Adrenal gland (tissue), 19 donors: ENCODE measurements at places on chromosomes 12 and 14. TPM values are rescaled to one million over a fixed set of nuclear protein-coding genes. Genes with fewer than 3 reads are reported as not detected.

GRCh38 chr14:99173086-99173485 is 98.9 kb downstream of the BCL11B start:
- no peak for DNase-seq

GRCh38 chr12:104649921-104650320 is 193.2 kb downstream of the CHST11 start:
- no peak for DNase-seq

DNA sequence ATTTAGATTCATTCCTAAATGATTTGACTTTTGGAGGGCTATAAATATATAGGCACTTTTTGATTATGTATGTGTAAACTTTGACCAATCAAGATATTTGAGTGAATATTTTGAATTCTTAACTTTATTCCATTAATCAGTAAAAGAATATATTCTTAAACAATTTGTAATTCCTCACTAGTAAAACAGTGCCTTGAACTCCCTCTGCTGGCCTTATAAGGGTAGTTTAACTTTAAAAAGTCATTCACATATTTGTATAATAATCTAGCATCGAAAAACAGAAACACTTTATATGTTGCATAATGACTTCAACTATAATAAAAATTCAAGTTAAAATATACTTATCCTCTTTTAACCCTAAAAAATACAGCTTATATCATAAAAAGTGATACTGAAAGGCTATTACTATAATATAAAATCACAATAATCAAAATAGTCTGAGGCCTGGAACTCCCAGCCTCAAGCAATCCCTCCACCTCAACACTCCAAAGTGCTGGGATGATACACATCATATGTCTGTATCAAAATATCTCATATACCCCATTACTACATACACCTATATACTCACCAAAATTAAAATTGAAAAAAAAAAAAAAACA is 31.2 kb downstream of the CCDC59 start:
- DNase-seq = no peak

- DNase-seq = peak; percentile 33
Observed at GRCh38 chr14:77375973-77376770, 722 bp downstream of the TMED8 start.

DNA sequence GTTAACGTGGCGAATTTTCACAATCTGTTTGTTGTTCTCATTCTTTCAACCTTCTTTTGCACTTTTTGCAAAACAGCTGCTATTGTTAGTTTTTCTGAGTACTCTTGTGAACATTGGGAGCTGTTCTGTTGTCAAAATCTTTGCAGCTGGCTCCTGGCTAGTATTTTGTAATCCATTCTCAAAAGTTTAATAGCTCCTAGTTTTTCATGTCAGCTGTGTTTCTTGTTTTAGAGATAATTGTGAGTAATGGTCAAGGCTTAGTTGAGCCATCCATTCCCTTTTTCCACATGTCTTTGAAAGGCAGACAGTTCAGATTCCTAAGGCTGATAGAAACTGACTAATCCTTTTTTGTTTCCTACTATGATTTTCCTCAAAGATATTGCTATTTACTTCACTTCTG is 39.1 kb upstream of the CRADD start:
- no peak for DNase-seq

- no peak for DNase-seq
Observed at GRCh38 chr12:120599672-120600552, 18.7 kb upstream of the POP5 start.

DNA sequence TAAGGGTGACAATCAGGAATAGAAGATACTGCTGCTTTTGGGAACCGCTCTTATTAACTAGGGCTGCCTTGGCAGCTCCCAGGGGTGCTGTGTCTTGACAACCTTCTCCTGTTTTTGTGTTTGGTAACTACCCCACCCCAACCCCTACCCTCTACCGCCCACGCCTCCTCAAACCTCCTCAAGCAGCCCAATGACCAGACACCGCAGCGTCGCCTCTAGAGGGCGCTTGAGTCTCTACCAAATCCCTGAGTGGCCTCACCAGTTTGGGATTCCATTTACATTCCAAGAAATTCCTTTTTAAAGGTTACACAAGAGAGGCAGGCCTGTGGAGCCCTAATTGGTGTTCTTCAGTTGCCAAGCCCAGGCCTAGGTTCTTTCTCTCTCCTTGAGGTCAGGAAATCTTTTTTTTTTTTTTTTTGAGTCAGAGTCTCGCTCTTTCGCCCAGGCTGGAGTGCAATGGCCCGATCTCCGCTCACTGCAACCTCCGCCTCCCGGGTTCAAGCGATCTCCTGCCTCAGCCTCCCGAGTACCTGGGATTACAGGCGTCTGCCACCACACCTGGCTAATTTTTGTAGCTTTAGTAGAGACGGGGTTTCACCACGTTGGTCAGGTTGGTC is 72.4 kb upstream of the USP44 start:
- DNase-seq = peak; percentile 69

DNA sequence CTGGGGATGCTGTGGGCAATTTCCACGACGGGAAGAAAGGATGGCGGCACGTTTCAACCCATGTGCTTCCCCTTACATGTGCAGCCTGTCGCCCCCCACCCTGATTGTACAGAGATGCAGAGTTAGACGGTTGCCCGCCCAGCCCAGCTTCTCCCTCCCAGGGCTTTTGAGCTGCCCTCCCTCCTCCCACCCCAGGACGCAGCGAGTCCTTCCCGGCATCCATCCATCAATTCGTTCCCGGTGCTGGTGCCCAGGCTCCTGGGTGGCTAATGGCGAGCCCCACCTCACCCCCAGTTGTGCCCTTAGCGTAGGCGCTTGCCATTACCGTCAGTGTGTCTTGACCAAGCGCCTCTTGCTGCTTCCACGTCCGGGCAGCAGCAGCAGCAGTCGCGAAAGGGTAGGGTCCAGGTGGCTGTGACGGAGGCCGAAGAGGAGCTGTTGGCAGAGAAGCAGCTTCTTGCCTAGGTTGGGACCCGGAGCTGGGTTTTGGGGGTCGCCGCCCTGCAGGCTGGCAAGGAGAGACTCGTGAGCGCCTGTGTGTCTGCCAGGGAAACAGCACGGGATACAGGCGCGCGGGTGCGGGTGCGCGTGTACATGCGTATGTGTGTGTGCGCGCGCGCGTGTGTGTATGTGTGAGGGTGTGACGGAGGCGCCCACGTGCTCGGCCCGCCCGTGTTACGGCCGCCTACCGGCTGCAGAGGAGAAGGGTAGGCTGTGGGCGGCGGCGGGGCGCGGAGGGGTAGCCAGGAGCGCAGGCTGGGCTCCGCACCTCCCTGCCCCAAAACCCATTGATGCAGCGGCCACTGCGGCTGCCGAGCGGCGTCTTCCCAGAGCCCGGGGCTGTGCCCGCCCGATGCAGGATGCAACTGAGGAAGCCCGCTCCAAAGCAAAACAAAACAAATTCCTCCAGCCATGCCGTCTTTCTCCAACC is at the start of gene SLC6A15:
SLC6A15 (minus strand) TSS at position 602 of the 931 bp plus-strand sequence. CDS start 20,679 bp downstream, outside the sequence.
- DNase-seq = peak; percentile 26

Gene TMEM30B
- total RNA-seq = 5.5 TPM

Gene CLEC12A
- total RNA-seq = 1.4 TPM

Gene SVOP
- not detected for total RNA-seq

- DNase-seq = no peak
Observed at GRCh38 chr12:5581616-5582015, 149.7 kb downstream of the NTF3 start.
